Thoracic aorta (tissue), 2 donors: ENCODE measurements at places on chromosomes 4 and X.

DNA sequence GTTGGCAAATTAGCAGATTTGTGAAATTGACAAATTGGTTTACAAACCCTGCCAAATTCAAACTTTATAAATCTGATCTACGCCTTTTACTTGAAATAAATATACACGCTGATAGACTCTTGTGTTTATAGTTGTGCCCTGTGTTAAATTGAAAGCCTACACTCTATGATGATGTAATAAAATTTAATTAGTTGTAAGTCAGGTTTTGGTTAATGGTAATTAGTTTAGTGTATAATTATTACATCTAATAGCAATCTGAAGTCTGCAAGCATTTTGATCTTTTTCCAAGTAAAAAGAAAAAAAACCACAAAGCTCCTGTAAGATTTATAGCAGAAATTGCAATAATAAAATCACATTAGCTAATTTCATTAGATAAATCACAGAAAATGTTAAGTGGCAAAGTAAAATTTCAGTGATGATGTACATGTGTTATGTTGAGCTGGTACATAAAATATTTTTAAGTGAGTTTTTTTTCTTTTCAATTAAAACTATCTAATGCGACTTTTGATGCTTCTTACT is 72.7 kb upstream of the TENM3 start:
- H3K27ac ChIP-seq, result no peak overlapping the region
- no peak for DNase-seq
- H3K4me1 ChIP-seq, result no peaks in the 10 kb centered on the region
- H3K27me3 ChIP-seq, result no peaks in the 10 kb centered on the region

GRCh38 chrX:129540722-129541184 is 694 bp downstream of the OCRL start:
- peak overlapping the region; percentile 61 for H3K27ac ChIP-seq
- H3K27me3 ChIP-seq, result no peaks in the 10 kb centered on the region
- peak overlapping the region; percentile 78 for H3K4me3 ChIP-seq
- DNase-seq, result no peak
- no peaks in the 10 kb centered on the region for H3K4me1 ChIP-seq
- H3K36me3 ChIP-seq, result no peaks in the 10 kb centered on the region

- H3K27me3 ChIP-seq, result no peaks in the 10 kb centered on the region
- peaks cover 30% of the 10 kb centered on the region for H3K4me1 ChIP-seq
- no peak for DNase-seq
- H3K36me3 ChIP-seq, result no peaks in the 10 kb centered on the region
These were observed 205.9 kb downstream of the LDB2 start for GRCh38 chr4:16692524-16692923.

- H3K36me3 ChIP-seq, result no peaks in the 10 kb centered on the region
- DNase-seq, result no peak
- H3K27me3 ChIP-seq, result no peaks in the 10 kb centered on the region
These were observed 116.6 kb downstream of the IRF2 start for GRCh38 chr4:184357772-184358171.

- DNase-seq, result no peak
- H3K27ac ChIP-seq, result no peak overlapping the region
- H3K4me1 ChIP-seq, result no peaks in the 10 kb centered on the region
These were observed 88.9 kb upstream of the MID1 start for GRCh38 chrX:10709276-10709675.

- no peaks in the 10 kb centered on the region for H3K4me1 ChIP-seq
- H3K27ac ChIP-seq, result no peak overlapping the region
- no peak for DNase-seq
- H3K36me3 ChIP-seq, result no peaks in the 10 kb centered on the region
These were observed 136.8 kb downstream of the CHRNA9 start for GRCh38 chr4:40471923-40472322.
